ENCODE measurements at places on chromosomes 7 and 10. TPM values are rescaled to one million over a fixed set of nuclear protein-coding genes. Genes with fewer than 3 reads are reported as not detected.

- peak; percentile 54 for DNase-seq
These were observed 1.7 kb downstream of the CREB3L2 start for GRCh38 chr7:138000081-138000701.

GRCh38 chr7:156889089-156889488, 3.9 kb downstream of the LMBR1 start:
- DNase-seq, result no peak

DNA sequence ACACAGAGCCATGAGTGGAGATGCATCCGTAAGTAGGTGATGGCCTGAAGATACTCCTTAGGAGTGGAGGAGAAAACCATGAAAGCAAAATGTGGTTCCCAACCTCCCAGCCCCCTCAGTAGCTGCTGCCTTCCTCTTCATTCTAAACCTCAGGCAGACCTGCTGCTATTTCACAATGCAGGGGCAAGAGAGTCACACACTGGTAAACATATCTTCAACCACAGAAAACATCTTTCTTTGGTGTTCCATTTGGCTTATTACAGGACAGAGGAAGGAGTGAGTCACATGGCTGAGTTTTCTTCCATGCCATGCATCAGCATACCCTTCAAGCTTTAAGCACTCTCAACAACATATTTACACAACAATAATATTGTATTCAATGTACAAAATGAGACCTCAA, 342.1 kb downstream of the BMPER start:
- no peak for DNase-seq

DNA sequence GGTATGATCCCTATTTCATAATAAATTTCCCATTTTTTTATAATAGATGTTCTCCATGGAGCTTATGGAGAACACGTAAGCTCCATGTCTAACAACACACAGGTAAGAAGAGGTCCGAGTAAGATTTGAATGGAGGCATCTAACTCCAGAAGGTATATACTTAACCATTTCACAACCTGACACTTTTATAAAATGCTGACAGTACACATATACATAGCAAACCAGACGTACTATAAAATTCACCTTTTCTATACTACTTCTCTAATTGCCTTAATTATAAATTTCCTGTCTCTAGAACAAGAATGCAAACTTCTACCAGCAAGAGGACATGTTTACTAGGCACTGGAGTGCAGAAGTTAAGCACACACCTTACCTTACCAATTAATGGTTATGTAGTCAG, 151.3 kb downstream of the DGKI start:
- DNase-seq, result no peak

DNA sequence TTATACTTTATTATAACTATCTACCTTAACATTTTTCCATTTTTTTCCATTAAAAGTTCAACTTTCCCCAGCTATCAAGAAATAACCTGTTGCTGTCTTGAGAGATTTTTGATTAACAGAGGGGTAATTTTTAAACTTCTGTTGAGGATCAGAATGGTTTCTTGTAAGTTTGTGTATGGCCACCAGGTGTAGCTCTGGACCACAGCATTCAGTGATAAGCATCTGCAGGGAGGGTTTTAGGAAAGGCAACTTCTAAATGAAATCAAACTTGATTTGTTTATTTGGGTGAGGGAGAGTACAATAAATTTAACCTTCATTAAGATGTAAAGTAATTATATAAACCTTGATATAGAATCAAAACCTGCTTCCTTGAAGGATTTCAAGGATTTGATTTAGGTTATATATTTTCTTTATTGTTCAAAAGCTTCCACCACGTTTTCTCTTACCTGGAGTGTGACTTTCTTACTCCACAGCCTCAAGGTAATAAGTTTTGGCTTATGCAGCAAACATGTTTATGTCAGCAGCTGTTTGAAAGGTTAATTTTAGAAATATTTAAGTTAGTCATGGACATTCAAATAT, 153.3 kb downstream of the STK31 start:
- no peak for DNase-seq

DNA sequence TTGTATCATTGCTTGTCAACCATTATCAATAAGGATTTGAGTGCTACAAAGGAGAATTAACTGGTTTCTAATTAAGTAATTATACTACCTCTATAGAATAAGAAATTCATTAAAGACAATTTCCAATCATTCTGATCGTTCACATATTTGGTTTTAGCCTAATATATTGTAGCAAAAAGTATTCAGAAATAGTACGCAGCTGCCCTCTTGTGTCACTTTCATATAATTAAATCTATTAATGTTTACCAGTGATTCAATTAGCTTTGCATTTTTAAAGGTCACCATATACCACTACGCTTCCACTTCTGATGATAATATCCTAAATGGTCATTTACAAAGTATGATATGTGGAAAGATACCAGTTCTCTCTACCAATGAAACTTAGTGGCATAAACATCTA, 128.3 kb downstream of the NEBL start:
- no peak for DNase-seq

DNA sequence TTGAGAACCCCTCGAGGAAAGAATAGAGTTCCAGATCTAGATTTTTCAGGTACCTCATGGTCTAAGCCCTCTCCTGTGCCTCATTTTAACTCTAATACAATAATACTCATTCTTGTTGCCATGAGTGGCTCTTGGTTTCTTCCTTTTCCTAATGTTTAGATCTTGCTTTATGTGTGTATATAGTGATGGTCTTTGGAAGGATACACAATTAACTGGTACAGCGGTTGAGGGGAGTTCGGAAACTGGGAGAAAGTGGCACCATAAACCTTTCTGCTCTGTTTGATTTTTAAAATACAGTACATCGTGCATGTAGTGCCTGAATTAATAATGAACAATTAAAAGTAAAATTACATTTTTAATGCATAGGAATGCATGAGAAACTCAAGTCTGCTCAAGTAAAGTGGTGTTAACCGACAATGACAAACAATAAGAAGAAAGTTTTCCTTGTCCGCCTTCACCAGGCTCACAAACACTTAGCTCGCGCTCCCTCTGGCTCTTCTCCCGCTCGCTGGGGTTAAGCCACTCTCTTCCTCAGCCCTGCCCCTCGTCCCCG, 386 bp upstream of the EIF4EBP2 start:
- DNase-seq, result no peak

GRCh38 chr7:29588900-29589696, 25.5 kb downstream of the PRR15 start:
- no peak for DNase-seq

- no peak for DNase-seq
These were observed 15.7 kb upstream of the SVOPL start for GRCh38 chr7:138716889-138717288.

GRCh38 chr7:113122744-113123143, 4.4 kb upstream of the SMIM30 start:
- no peak for DNase-seq

DNA sequence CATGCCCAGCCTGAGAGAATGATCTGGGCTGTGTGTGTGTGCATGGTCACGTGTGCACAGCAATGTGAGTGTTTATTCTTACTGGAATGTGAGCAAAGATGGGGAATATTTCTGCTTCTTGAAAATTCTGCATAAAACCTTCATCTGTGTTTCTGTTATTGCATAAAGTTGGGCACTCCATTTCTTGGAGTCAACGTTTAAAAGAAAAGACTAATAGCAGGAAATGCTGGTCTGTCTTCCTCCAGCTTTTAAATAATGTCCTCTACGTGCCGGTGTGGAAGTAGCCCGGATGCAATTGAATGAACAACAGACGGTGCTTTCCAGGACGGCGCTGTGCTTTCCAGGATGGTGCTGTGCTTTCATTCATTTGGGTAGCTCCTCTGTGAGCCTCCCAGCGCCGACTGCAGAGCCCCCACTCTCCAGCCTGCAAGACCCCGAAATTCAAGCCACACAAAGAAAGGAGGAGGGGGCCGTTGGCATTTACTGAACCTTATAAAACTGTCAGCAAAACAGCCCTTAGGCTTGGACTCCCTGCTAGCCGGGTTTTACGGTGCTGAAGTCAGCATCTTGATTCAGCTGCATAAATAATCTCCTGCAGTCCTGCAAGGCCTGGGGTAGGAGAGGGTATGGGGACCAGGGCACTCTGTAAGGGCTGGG, 158.2 kb upstream of the PRKCQ start:
- no peak for DNase-seq

GRCh38 chr7:96287559-96287958, 34.3 kb downstream of the SLC25A13 start:
- no peak for DNase-seq

GRCh38 chr10:105597312-105597711, 956.2 kb downstream of the SORCS3 start:
- DNase-seq, result no peak

DNA sequence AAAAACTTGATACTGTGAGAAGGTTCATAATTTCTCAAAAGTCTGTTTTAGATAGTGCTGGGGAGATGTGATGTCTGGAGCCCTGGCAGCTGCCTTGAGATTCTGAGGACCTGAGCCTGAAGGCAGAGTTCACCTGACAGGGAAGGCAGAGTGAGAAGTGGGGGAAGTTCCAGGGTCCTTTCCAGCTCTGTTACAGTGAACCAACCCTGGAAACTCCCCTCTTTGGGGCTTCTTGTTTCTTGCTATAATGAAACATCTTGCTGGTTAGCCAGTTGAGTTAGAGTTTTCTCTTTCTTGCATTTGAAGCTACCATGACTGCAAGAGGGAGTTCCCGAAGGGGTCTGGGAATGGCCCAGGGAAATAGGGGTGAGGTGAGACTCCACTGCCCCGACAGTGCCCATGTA, 158.9 kb upstream of the TNRC18 start:
- DNase-seq, result no peak

- no peak for DNase-seq
These were observed 103.3 kb downstream of the FAM107B start for GRCh38 chr10:14671386-14671831.

DNA sequence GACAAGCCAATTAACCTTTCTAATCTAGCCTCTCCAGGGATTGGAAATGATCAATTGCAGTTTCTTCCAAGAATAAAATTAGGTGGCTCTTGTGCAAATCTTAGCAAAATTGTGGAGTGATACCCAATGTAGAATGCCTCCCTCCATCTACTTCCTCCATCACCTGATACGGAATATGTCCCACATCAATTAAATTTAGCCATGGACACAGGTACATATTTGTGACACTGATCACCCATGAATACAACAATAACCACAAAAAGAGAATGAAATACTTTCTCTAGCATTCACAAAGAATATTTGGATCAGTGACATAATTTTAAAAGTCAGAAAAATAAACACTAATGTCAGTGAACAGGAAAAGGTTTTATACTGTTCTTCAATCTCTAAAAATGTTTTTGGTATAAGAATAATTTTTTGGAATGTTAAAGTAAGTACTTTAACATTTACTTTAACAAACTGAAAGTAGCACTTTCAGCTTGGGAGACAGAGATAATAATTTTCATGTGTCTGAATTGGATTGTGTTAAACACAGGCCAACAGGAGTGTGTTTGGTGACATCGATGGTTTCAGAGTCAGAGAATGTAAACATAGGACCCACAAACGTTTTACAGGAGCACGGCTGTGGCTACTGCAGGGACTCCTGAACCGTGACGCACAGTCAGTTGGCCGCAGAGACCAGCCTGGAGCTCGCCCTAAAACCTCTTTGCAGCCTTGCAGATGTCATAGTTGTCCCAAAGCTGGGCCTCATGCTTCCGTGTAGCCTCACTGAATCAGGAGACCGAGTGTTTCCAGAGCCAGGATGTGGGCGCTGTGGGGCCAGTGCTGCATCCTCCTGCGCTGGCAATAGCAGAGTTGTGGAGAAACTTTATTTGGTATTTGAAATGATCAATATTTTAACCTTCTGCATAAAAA, 7.2 kb downstream of the RBM20 start:
- DNase-seq, result no peak

DNA sequence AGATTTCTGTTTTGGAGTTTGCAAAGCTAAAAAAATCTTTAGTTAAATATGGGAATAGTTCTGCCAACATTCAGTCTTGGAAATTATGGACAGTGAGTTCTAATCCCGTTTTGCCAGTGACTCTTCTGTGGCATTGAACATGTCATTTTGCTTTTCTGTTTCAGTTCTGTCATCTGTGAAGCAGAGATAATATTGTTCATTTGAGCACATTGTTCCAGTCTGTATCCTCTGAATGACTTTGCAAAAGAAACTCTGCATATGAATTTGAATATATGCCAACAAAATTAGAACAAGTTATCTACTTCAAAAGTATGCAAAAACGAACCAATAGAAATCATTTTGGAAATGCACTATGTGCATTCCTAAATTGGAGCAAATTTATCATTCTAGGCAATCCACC, 746.0 kb upstream of the POT1 start:
- no peak for DNase-seq

DNA sequence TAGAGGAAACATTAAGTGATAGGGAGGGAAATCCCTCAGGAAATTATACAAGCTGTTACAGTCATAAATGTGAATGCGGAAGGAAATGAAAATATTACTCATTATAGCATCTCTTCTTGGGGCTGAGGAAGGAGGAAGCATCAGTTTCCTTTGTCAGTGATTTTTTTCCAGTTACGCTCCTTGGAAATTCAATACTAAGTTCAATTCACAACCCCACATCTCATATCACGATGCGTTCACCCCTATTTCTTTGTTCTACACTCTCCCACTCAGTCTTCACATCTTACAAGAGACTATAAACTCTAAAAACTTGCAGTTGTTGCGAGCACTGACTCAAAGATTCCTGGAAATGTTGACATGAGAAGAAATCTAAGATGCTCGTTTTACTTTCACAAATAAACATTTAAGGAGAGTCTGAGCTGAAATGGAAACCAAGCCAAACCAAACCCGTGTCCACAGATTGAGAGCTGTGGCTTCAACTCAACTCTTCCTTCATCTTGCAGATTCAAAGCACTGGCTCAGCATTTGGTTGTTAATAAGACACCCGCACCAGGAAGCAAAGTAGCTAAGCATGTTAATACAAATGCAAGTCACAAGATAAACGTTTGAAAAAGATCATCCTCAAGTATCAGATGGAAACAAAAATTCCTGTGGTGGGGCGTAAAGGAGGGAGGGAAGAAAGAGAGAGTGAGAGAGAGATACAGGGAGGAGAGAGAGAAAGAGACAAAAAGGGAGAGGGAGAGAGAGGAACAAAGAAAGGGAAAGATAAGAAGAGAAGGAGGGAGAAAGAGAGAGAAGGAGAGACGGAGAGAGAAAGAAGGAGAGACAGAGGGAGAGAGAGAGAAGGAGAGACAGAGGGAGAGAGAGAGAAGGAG, 150.0 kb upstream of the RSU1 start:
- no peak for DNase-seq

DNA sequence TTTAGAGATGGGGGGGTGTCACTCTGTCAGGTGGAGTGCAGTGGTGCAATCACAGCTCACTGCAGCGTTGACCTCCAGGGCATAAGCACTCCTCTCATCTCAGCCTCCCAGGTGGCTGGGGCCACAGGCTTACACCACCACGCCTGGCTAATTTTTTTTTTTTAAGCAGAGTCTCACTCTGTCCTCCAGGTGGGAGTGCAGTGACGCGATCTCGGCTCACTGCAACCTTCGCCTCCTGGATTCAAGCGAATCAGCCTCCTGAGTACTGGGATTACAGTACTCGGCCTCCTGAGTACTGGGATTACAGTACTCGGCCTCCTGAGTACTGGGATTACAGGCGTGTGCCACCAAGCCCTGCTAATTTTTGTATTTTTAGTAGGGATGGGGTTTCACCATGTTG, 23.6 kb upstream of the PPIA start:
- DNase-seq, result no peak

Gene BTBD16
- total RNA-seq, result 1.8 TPM

Gene LRIT1
- total RNA-seq, result not detected

Gene CPA5
- total RNA-seq, result not detected

Gene GPR26
- total RNA-seq, result not detected

Gene LRRD1
- 0.60 TPM for total RNA-seq

Gene CUBN
- total RNA-seq, result 3.5 TPM

Gene GRID2IP
- 0.38 TPM for total RNA-seq

Gene RADIL
- 1.7 TPM for total RNA-seq

Gene CHCHD3
- 36.7 TPM for total RNA-seq
